ENCODE measurements at places on chromosomes 3 and 15. TPM values are rescaled to one million over a fixed set of nuclear protein-coding genes. Genes with fewer than 3 reads are reported as not detected.

IGSF11 gene
- total RNA-seq = not detected

WDR82 gene
- total RNA-seq = 39.4 TPM

KLHL6 gene
- under 0.01 TPM for total RNA-seq

TRPM1 gene
- total RNA-seq = not detected

All from placental pericyte (primary cell).